CD4-positive, alpha-beta T cell treated with Interleukin-10 for 1 hour (primary cell): ENCODE measurements at places on chromosomes 3 and 15.

DNA sequence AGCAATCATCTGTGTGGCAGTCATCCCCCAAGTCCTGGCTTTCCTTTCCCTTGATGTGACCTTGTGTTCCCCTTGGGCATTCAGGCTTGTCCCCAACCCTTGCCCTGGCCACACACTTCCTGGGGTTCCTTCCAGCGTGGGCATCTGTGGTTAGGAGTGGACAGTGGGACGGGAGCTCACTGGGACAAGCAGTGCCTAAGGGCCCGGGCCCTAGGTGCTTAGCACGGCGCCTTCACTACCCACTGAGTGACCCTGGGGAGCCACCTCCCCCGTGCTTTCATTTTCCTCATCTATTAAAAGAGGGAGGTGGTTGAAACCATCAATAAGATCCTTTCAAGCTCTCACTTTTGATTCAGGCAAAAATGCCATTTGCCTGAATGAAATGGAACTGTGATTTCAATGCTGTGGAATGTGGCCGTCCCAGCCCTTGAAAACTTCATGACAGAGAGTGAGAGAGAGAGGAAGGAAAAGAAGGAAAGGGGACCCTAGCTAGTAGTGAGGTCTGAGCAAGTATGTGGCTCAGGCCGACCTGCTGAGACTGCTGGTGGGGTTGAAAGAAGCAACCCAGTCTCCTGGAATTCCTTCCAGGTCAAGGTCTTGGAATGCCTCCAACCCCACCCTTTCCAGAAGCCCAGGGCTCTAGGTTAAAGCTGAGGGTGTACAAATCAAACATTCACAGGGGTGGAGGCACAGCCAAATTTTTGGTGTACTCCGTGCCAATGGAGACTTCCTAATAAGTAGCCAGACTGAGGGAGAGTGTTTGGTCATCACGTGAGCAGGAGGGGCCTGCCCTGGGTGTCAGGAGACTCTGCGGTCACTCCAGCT is 302.9 kb downstream of the TLE3 start:
- DNase-seq, result no peak

- DNase-seq, result no peak
These were observed 253.0 kb upstream of the NSMCE3 start for GRCh38 chr15:29522373-29523276.

GRCh38 chr15:50116477-50116876 is 2.6 kb downstream of the ATP8B4 start:
- no peak for DNase-seq

DNA sequence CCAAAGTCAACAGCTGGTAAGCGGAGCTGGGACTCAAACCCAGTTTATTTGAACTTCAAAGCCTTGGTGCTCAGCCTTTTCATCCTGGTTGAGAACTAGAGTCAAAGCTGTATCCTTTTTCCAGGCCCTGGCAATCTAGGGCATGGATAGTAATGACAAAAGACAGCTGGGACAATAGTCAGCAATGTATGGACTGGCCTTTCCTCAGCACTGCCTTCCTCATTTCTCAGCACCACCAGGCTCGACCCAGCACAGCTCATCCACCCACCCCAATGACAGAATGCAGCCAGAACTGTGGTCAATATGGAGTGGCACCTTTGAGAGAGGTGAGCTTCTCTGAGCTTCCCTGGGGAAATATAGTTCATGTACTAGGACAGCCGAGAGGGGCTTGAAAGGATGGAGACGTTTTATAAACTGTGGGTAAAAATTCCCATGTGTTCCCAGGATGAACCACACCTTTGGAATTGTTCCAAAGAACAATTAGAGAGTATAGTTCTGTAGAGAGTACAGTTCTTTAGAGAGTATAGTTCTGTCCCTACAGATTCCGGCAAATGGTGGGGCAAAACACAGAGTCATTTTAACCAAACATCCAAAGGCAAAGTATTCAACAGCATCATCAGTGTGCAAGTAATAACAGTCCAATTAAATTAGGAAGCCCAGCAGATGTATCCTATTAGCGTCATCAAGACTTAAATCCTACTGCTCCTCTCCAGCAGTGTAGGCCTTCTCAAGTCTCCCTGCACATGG is 30.2 kb upstream of the IREB2 start:
- DNase-seq, result no peak

DNA sequence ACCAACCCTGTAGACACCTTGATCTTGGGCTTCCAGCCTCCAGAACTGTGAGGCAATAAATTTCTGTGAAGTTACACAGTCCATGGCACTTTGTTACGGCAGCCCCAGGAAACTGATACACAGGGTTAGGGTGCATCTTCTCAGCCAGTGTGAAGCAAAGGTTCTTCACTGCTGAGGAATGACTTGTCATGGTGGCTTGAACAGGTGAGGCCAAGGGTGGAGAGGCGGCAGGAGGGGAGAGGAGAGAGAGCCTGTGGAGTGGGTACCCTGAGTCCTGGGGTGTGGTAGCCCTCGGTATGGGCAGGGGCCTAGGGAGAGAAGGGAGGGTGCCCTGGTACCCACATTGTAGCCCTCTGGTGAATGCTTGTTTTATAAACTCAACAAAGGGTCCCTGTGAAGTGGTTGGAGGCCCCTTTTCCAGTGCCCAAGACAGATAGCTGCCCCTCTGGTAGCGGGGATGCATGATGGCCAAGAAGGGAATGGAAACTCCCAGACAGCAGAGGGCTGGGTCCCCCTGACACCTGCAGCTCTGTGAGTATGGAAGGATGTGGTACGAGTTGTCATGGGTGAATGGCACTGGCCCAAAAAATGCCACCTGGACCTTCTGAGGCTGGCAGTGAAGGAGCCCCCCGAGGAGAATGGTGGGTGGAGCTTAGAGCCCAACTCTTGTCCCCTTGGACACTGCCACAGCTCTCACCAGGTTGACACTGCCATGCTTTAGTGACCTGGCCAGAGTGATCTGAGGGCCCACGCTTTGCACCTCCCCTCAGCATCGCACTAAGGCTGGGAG is 49.6 kb downstream of the SPSB4 start:
- DNase-seq, result no peak

DNA sequence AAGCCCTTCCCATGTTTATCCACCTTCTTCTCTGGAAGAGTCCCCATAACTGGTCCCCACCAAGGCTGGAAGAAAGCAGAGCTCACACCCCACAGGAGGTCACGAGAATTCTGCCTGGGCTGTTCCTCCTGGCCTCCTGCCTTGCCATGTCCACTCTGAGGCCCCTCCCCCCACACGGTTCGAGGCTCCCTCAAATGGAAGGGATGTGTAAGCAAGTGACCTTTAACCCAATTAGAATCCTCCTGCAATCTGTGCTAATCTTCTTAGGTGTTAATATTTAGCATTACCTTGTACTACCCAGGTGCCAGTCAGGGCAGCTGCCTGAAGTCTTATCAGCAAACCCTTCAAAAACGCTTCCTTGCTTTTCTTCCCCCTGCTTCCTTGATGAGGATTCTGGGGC is 32.4 kb upstream of the DYNC1LI1 start:
- DNase-seq, result no peak

DNA sequence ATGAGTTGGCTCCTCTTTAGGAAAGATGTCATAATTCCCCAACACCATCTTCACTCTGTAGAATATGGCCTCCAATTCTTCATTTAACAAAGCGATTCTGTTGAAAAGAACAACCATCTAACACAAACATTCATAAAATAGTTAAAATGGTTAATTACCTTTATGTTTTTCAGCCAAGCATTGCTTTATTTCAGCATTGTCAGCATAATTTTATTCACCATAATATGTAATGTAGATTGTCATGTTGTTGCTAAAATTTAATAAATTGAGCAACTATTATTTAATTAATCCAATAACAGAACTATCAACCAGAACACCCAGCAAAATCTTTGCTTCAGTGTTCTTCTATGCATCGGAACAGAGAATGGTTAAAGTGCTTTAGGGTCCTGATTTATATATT is 46.2 kb upstream of the EPHA3 start:
- DNase-seq, result no peak

DNA sequence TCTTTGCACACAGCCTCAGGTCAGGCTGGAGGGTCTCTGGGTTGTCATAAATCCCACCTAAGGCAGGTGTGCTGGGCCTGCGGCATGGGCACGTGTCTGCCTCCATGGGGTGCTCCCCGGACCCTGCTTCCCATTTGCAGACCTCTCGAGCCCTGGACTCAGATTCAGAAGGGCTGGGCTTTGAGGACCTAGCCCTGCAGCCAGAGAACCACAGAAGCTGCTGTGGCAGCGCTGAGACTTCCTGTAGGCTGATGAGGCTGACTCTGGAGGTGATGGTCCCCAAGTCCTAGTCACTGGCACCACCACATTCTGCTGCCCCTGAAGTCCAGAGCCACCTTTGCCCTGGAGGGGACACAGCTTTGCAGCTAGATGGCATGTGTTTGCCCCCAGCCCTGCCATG is 156.4 kb downstream of the LRRC28 start:
- no peak for DNase-seq
